ENCODE measurements at places on chromosomes 7 and 10.

DNA sequence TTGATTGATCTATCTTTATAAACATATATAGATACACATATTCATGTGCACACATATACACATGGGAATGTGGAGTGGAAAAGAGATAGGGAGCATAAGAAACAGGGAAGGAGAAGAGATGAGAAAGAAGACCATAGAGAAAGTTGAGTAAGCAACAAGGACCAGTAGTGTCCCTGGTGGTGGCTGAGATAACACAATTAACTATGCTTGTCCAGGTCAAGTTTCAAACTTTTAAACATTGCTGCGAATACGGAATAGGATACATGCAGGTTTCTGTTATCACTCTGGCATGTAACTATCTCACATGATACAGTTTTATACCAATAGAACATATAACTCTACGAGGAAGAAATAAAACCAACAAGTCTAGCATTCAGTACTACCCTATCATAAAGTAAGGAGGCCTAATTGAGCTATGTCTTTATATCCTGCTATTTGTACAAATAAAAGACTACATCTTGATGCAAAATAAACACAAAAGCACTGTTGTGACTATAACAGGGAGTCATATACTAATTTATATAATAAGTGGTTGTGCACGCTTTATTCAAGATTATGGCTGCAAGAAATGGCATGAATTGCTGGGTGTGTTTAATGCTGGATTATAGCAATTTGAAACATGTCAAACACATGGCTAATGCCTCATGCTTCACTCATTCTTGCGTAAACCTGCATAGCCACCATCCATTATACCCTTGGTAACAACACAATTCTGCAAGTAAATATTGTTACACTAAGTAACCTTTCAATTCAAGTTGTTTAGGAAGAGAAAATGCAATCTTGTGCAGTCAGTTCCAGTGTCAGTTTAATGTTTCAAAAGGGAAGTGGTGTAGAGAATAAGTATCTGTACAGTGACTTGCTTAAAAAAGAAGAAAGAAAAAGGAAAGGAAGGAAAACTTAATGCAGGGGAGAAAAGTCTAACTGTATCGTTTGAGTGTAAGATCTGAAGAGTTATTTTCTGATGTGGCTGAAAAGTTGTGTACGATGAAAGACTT is 8.2 kb downstream of the FOXP2 start:
- no peak for DNase-seq

GRCh38 chr7:94907026-94907810 is at the start of gene PPP1R9A:
Gene PPP1R9A (plus strand): TSS chr7:94907594. CDS start chr7:94910114, 2,520 bp downstream.
- DNase-seq: peak; percentile 1

DNA sequence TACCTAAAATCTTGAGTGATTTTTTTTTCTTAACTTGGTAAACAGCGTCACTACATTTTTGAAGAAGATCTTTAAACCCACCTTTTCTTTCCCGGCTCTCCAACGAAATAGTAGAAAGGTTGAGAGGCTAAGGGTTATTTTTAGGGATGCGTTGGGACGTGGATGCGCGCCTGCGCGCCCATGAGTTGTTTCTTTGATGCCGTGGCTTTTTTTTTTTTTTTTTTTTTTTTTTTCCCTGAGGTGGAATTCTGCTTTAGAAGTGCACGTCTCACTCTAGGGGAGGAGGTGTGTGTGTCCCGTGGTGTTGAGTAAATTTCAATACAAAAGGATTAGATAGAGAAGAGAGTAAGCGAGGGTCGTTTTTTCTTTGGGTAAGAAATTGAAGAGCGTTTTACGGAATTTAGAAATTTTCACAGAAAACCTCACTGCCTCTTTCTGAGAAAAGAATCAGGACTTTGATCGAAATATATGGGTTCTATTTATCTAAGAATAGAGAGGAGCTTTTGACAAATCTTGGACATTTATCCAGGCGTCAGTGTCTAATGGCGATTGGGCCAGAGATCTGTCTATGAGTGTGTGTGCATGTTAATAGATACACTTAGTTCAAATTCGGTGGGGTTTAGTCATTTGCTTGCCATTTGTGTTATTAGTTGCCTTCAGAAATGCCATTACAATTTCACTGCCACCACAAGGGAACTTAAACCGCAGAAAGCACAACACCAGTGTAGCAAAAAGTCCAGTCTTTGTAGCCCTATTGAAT is 1.2 kb upstream of the SP8 start:
- no peak for DNase-seq

DNA sequence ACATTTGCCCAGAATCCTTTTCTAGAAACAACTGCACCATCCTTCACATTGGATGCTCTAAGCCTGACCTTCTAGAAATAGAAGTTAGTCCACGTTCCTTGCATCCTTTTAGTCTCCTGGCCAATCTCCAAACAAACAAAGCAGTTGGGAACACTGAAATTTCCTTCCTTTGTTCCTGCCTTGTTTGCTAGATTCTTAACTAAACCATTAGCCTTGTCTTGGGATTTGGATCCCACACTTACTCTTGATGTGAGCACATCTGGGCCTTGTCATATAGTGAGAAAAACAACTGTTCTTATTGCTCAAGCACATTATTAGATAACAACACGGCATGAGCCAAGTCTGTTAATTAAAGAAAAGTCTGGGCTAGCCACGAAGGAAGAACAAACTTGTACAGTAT is 319.3 kb upstream of the GHITM start:
- no peak for DNase-seq

DNA sequence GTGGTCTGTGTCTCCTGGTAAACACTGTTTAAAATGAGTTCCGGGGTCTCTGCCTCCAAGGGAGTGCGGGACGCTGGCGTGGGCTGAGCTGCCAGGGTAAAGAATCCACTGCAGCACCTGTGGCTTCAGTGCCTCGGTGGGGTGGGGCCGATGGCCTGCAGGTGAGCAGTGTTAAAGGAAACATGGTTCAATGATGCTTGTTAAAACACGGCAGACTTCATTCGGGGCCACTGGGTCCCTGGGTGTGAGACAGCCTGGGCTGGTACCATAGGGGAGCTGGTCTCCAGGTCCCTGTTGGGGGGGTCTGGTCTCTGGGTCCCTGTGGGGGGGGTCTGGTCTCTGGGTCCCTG is 24.9 kb upstream of the KNDC1 start:
- DNase-seq: no peak

GRCh38 chr10:121070275-121071070 is 219.3 kb downstream of the WDR11 start:
- peak; percentile 4 for DNase-seq

- no peak for DNase-seq
Observed at GRCh38 chr10:14384915-14385314, 54.2 kb upstream of the FRMD4A start.

- no peak for DNase-seq
Observed at GRCh38 chr10:28822719-28823464, 145.6 kb downstream of the BAMBI start.

- DNase-seq: no peak
Observed at GRCh38 chr10:82331716-82332115, 456.7 kb downstream of the NRG3 start.

DNA sequence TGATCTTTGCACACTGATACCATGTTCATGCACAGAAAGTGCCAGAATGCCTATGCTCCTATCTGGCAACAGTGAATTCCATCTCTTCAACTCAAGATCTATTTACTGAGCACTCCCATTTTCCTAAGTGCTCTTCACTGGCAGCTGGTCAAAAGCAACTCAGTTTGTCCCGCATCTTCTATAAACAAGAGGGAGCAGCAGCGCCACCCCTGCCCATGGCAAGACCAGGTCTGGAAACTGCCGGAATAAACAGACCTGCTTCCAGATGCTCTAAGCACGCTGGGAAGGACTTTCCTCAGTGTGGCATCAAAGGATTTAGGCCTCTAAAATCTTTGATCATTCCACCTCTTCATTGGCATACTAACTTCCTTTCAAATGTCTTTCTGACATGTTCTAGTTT is 104.4 kb upstream of the MACROH2A2 start:
- DNase-seq: no peak

DNA sequence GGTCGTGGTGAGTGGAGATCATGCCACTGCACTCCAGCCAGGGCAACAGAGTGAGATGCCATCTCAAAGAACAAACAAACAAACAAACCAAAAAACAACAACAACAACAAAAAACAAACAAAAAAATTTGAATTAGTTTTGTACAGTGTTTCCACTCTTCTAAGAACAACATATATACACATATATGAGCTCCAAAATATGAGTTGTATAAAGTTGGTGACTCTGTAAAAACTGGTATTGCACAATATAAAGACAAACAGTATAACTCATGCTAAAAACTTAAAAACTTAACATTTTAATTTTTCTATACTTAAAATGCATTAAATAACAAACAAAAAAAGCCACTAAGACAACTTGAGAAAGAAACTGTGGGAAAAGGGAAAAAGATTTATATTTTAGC is 46.0 kb downstream of the AKR1B15 start:
- peak; percentile 14 for DNase-seq

DNA sequence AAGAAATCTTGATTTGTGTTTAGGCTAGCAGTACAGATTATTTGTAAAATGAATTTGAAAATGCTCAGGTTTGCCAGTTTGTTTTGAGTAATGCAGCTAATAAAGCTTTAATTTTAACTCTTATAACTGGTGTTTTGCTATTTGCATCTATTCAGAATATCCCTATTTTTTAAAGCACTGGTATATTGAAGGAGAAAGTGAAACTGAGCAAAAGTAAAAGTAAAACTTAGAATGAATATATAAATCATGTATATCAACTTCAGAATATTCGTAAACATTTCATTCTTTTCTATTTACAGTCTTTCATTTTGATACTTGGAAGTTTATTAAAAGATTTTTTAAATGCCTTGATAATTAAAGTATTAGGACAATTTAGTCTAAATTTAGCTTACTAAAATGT is 26.2 kb downstream of the TASOR2 start:
- peak; percentile 9 for DNase-seq

- DNase-seq: no peak
Observed at GRCh38 chr7:148464947-148465346, 125.6 kb upstream of the C7orf33 start.

DNA sequence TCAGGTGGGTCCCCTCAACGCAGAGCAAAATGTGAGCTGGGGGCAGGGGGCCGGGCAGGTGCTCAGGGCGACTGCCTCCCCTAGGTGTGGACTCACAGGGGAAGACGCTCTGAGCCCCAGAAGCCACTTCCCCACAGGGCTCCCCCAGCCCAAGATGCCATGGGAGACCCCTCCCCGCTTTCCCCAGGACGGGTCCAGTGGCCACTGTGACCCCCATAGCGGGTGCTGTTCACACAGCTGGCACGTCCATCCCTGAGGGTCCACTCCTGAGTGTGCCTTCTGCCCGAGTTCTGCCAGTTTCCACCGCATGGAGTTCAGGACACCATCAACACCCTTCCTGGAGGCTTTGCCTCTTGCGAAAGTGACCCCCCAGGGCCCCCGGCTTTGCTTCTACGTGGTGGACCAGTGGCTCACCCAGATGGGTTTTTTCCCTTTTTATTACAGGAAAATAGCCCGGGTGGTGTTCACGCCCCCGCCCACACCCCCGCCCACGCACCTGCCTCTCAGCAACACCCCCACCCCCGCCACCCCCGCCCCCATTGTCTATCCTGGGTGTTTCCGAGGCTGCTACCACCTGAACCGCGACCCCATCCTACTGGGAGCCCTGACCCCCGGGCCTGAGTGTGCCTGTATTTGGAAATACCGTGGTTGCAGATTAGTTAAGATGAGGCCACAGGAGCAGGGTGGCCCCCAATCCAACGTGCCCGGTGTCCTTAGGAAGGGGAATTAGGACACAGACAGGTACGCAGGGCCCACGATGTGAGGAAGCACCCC is 32.0 kb downstream of the ADAP1 start:
- no peak for DNase-seq

DNA sequence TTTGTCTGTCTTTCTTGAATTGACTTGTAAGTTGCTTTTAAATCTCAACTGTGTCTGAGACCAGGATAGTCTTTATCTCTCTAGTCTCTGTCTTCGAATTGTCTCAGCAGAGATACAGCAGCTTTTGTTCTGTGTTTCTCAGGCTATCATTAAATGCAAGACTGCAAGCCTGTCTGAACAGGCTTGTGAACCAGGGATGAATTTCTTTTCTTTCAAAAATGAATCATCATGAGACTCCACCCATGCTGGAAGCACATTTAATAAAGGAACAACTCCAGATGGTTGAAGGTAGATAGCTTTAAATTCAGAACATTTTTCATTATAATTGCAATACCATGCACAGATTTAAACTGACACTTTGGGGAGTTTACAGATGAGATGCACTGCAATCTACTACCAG is 155.9 kb downstream of the SEC23IP start:
- no peak for DNase-seq

DNA sequence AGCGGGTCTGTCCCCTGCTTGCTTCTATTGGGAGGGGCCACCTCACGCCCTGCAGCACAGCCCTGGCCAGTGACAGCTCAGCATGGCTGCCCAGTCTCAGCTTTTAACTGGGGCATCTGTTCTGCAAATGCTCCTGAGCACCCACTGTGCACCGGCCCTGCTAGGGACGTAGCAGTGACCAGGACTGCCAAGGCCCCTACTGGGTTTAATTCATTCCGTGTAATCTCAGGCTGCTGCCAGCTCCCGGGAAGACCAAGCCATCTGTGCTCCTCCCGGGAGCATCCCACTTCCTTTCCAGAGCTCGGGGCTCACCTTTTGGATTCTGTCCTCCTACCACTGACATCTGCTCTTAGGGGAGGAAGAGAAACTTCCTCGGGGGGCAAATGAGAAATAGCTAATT is 85.2 kb downstream of the ADARB2 start:
- no peak for DNase-seq

DNA sequence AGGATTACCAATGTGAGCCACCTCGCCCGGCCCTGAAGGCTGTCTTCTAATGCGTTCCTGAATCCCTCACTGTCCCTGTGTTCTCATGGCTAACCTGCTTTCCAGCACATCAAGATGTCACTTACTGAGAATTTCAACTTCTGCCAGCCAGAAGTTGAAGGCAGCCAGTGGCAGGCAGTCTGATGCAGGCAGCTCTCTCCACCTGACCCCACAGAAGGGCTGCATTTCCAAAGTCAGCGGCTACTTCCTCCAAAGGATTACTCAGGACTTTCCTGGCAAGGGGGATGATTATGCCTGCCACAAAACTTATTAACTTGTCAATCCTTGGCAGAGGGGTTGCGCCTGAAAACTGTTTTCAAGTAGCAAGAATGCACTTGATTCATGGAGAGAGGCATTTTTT is 1219.4 kb downstream of the TYW1 start:
- DNase-seq: no peak

GRCh38 chr7:141456711-141457110 is 94.5 kb upstream of the AGK start:
- no peak for DNase-seq

DNA sequence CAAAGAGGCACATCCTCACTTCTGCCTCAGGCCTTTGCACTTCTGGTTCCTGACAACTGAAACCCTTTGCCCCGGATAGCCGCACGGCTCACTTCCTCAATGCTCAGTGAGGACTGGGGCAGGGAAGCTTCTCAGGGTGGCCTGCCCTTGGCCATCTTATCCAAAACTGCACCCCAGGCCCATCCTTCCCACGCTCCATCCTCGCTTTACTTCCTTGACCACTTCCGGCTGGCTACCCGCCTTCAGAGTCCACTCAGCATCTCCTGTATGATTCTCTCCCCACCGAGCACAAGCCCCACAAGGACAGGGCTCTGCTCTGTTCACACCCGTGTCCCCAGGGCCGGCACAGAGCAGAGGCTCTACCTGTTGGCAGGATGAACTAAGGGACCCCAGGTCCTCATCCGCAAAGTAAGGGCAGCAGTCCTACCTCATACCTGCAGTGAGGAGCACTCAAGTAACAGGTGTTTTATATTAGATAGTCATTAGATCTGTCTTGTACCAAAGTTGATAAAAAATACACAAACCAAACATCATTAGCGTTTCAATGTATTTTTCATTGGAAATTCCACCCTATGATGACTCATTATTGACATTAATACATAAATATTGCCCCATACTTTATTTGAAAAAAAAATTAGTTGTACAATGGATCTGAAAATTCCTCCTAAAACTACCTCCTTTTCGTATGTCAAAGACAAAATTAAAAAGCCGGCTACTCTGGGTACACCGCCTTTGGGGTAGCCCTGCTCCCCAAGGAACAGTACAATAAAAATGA is 35.0 kb downstream of the GNA12 start:
- no peak for DNase-seq

Measured in iris pigment epithelial cell (primary cell).